ENCODE measurements at places on chromosomes 2 and 18.

- DNase-seq, result no peak
These were observed 237.5 kb downstream of the NDUFA10 start for GRCh38 chr2:239787538-239788050.

DNA sequence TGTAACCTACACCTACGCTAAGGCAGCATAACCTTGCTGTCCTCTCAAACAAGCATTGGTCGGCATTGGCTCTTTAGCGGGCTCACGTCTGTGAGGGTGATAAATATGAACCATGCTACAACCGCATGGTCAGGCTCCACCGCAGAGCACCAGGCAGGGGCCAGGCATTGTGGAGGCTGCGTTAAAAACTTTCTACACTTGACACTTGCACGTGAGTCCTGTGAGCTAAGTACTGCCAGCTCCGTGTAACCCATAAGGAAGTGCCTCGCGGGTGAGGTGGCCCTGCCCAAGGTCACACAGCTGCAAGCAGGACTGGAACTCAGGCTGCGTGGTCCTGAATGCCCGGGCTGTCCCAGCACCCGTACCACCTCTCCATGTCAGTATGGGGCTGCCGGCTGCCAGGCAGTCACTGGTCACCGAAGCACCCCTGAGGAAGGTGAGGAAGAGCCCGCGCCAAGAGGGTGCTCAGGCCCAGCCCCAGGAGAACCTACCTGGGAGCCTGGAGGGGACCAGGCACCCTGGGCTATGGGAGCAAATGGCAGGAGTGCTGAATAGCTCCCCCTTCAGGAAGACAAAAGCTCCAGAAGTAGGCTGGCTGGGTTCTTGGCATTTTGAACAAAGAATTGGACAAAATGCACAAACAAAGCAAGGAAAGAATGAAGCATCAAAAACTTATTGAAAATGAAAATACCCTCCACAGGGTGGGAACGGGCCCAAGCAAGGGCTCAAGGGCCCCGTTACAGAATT lies 271.1 kb upstream of the RAB6C start:
- DNase-seq, result no peak

- DNase-seq, result no peak
These were observed at the start of gene IL37 for GRCh38 chr2:112910865-112911264. Gene IL37 (plus strand): TSS chr2:112911165. CDS start chr2:112913013, 1,848 bp downstream.

DNA sequence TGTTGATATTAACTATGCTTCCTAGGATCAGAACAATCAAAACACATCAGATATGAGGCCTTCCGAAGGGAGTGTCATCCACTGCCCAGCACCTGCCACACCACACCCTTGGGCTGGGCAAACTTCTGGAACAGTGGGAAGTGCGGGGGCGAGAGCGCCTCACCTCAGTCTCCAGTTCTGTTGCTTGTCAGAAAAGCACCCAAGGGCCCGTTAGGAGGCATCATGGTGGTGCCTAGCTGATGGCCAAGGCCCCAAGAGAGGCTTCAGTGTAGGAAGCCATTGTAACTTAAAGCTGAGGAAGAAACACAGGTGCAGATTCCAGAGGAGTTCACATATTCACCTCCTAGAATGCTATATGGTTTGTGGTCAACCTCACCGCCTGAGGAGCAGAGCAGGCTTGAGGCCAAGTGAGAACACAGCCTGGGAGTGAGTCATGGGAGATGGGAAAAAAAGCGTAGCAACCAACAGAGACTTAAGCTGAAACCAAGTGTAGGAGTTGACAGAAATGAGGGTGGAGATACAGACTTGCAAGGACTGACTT lies 85.1 kb upstream of the ATL2 start:
- DNase-seq, result peak; percentile 48

DNA sequence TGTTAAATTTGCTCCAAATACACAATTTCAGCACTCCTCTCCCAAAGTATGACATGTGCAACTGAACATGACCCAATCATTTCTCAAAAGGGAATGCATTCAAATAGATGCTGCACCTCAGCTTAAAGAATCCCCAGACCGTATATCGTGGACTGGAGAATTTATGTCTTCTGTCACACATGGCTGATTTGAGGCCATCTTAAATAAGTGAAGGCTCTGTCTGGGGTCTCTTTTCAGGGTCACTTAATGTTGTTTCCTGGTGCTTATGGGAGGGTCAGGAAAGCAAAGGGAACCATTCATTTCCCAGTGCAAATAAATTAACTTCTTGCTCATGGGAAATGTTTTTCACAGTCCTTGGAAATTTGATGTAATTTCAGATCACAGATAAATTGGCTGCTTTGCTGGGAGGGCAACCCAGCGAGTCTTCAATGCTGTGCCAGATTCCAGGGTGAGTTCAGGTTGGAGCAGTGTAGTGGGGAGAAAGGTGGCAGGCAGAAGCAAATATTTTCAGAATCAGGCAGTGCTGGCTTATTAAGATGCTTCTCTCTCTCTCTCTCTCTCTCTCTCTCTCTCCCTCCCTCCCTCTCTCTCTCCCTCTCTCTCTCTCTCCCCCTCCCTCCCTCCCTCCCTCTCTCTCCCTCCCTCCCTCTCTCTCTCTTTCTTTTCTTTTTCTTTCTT lies 34.3 kb downstream of the GATA6 start:
- no peak for DNase-seq

DNA sequence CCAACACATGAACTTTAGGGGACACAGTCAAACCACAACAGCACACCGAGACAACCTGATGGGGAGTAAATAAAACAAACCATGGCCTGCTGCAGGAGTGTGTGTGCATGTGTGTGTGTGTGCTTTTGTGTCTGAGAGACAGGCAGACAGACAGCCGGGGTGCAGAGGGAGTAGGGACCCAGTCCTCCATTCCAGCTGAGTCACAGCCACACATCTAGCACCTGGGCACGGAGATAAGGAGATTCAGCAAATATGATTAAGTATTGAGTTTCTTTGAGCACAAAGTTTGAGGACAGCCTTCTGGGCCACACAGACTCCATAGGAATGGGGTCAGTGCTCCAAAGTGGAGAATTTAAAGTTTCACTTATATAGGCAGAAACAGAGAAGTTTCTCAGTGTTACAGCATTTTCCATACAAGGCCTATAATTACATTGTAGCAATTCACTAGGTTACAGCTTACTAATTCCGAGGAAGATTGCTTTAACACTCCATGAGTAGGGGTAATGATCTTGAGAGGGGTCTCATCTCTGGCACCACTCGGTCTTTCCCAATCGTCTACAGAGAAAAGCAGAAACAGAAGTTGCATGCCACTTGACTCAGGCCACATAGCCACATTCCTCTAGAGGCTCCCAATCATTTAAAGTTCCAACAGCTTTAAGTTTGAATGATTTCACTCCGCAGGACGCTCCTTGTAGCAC lies 30.8 kb upstream of the PRLH start:
- no peak for DNase-seq

DNA sequence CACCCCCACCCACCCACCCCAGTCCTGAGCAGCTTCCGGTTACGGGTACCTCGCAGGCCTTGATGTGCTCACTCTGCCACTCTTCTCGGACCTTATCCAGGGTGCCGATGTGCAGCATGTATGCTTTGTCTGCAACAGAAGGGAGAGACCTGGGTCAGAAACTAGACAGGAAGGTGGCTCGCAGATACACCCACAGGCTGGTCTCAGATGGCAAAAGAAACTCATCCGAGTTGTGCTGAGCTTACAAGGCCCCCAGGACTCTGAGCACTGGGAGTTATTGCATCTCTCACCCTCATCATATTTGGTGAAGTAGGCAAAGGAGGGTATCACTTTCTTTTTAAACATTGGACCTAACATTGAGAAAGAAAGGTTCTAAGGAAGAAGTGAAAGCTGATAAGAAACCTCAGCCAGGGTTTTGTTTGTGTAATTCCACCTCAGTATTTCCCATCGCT lies 30.6 kb upstream of the EPG5 start:
- DNase-seq, result no peak

GRCh38 chr2:44148999-44149398 lies 19.7 kb upstream of the PPM1B start:
- DNase-seq, result no peak

DNA sequence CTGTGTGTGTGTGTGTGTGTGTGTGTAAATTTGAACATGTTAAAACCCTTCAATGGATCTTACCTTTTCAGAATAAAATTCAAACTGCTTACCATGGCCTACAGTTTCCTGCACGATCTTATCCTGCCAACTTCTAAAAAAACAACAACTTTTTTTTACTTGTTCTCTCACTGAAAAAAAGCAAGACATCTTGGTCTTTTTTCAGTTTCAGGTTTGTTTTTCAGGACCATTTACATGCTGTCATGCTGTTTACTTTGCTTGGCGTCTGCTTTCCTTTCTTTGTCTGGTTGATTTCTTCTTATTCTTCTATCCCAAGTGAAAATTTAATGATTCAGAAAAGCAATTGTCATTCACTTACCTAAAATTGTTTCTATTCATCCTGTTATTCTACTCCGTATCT lies 286.3 kb upstream of the TMEFF2 start:
- no peak for DNase-seq

GRCh38 chr2:156901373-156902031 lies 356.0 kb upstream of the GALNT5 start:
- no peak for DNase-seq

DNA sequence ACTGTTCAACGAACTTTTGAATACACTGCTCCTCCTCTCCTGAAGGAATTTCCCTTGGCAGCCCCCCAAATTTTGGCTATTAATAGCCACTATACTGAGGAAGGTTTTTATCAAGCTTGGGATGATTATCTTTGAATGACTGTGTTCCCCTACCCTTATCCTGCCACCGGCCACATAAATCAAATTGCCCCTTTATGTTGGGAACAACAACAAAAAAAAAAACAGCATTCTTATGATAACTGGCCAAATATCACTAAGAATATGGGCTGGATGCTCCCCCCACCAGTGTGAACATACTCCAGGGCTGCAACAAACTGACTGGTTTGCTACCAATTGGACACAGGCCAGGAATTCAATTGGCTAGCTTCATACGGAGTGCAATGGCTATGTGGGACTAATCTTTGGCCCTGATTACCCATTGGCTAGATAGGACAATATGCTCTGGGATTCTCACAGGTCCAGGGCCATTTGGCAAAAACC lies 20.6 kb downstream of the DUSP11 start:
- DNase-seq, result no peak

GRCh38 chr2:60936757-60937156 lies 55.4 kb downstream of the REL start:
- DNase-seq, result no peak

- no peak for DNase-seq
These were observed 164.1 kb upstream of the MAP2 start for GRCh38 chr2:209259767-209260166.

GRCh38 chr18:76259711-76260110 lies 235.3 kb downstream of the ZNF516 start:
- DNase-seq, result no peak

- DNase-seq, result no peak
These were observed 547.5 kb upstream of the TNP1 start for GRCh38 chr2:217407362-217407761.

GRCh38 chr2:10169581-10169980 lies 47.0 kb downstream of the RRM2 start:
- DNase-seq, result no peak

- no peak for DNase-seq
These were observed 258.8 kb downstream of the ZNF407 start for GRCh38 chr18:74856434-74856833.

- DNase-seq, result peak; percentile 55
These were observed 6.9 kb downstream of the CREG2 start for GRCh38 chr2:101380376-101380775.

- no peak for DNase-seq
These were observed 40.6 kb upstream of the FOSL2 start for GRCh38 chr2:28352104-28352503.

DNA sequence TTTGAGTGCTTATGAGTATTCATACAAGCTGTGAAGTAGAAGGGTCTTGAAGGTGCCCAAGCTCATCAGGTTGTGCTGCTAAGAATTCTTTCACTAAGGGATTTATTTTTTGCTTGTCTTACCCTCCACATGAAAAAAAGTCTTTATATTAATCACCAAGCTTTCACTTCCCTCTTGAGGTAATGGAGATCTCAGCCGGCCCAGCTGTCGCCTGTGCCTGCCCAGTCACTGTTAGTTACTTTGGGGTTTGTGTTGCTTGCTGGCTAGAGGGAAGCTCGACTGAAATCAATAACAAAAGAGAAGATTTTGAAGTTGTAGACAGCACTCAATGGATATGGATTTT lies 21.9 kb downstream of the MC2R start:
- DNase-seq, result no peak

DNA sequence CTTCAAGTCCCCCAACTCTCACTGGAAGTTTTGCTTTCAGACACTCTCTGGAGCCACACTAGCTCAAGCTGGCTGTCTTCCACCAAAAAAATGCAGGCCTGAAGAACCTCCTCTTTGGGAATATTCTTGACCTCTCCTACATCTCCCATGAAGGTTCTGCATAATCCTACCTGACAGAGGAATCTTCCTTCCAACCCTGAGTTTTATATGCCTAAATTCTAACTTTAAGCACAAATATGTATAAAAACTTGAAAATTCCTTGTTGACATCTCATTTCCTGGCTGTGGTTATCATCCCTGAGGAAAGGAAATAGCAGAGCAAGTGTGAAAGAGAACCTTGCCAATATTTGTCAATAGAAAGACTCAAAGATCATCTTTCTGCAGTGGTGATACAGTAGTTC lies 249.0 kb downstream of the LPIN1 start:
- DNase-seq, result no peak

DNA sequence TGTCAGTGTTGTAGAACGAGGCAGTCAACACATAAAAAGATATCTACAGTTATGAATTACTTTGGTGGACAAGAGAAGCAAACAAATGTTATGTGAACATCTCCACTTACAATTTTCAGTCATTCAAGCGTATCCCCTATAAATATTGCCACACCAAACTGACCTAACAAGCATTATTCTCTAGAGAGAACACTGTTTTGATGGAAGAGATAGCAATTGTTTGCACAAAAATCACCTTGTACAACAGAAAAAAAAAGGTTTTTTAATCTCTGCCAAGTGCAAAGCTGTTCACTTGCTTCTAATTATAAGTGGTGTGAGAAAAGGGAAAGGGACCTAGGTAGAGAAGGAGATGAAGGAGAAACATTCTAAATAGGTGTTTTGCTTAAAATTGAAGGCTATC lies 33.8 kb downstream of the PID1 start:
- DNase-seq, result no peak

- no peak for DNase-seq
These were observed 319.8 kb downstream of the CTNNA2 start for GRCh38 chr2:79832511-79833234.

- DNase-seq, result no peak
These were observed 50.3 kb downstream of the SETBP1 start for GRCh38 chr18:44730803-44731529.

GRCh38 chr2:96950381-96951124 lies 35.8 kb downstream of the FAM178B start:
- no peak for DNase-seq

All from HS-27A (cell line).